ENCODE measurements at places on chromosomes 13 and 19.

GRCh38 chr13:40409278-40409677, 257.2 kb downstream of the FOXO1 start:
- DNase-seq: no peak

DNA sequence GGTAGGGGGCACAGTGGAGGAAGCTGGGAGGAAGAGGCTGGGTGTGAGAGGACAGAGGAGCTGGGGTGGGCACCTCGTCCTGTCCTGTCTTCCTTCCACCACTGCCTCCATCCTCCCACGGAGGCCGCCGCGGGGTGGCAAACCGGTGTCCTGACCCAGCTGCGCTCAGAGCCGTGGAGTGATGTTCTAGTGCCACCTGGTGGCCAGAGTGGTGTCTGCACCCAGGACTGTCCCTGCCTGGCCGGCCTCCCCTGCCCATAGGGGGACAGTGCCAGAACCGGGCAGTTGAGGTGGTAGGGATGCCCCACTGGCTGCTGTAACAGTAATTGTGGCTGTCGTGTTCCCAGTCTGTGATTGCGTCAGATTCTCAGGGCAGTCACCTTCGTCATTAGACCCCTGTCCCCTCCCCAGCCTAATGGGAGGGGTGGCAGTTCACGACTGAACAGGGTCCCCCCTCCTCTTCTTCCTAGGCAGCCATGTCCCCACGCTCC, 11.1 kb upstream of the ARRDC2 start:
- DNase-seq: peak; percentile 57

DNA sequence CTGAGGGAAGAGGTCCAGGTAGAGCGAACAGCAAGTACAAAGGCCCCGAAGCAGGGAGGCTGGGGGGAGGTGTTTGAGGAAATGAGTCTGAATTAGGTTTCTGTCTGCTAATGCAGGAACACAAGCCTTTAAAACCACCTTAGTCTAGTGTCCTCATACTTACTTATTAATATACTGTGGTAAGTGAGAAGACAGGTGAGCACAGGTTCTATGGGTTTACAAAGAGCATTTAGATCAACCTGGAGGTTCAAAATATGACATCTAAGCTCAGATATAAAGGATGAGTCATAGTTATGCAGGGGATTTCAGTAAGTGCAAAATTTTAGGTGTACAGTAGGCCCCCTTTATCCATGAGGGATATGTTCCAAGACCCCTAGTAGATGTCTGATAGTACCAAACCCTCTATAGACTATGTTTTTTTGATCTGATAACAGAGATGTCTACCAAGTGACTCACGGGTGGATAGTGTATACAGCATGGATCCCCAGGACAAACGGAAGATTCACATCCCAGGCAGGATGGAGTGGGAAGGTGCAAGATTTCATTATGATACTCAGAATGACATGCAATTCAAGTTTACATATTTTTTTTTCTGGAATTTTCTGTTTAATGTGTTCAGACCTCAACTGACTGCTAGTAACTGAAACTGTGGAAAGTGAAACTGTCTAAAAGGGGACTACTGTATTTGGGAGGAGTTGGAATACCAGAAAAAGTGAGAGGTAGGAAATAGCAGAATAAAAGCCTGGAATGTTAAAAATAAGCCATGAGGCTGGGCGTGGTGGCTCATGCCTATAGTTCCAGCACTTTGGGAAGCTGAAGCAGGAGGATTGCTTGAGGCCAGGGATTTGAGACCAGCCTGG, 18.2 kb upstream of the MED4 start:
- DNase-seq: no peak

GRCh38 chr13:35499196-35499662, 22.7 kb upstream of the MAB21L1 start:
- no peak for DNase-seq

GRCh38 chr13:32528358-32528757, 10.2 kb downstream of the N4BP2L2 start:
- DNase-seq: no peak

DNA sequence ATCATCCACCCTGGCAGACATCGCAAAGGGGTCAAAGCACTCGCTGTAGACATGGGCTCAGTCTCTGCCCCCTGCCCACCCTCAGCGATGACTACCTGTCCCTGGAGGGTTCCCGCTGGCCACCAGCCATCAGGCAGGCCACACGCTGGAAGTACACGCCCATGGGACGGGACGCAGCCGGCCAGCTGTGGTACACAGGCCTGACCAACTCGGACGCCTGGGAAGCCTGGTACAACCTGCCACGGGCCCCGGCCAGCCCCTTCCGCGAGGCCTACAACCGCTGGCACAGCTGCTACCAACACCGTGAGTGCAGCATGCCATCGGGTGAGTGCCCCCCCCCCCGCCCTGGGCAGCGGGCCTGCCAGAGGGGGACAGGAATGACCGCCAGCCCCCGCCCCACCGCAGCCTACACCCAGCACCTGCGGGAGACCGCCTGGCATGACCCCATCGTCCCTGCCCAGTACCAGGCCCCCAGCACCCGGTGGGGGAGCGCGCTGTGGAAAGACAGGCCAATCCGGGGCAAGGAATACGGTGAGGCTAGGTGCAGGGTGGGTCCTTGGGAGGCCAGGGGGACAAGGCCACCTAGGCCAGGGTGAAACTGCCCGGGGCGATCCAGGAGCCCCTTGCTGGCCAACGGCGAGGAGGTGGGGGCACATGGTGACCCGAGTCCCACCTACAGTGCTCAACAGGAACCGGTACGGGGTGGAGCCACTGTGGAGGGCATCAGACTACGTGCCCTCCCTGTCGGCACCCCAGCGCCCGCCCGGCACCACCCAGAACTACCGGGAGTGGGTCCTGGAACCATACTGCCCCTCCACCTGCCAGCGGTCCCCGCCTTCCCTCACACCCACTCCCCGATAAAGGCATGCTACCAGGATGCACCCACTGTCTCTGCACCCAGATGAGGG, 4.4 kb downstream of the TEKTIP1 start:
- no peak for DNase-seq

DNA sequence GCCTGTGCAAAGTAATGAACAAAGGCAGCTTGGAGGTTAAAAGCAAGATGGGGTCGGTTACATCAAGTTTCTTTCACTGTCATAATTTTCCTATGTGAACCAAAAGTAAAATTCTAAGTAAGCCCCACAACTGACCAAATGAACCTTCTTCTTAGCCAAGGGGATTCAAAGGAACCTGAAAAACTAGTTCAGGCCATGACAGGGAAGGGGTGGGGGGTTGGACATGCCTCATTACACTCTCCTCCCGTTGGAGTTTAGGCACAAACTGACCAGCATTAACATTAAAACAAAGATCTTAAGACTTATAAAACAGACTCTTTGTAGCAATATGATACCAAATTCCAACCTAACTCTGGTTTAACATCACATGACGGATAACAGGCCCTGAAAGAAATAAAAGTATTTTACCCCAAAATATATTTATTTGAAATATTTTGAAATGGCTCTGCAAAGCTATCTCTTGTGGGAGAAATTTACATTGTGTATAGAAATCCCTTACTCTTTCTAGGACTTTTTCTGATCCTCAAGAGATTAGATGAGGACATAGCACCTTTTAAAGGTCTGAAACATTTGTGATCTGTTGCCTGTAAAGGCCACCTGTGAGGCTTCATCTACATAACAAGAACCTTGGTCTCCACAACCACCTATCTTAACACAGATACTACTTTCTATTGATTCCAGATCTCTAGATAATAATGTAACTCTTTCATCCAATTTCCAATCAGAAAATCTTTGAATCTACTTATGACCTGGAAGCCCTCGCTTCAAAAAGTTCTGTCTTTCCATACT, 1829.0 kb upstream of the MIR17HG start:
- no peak for DNase-seq

DNA sequence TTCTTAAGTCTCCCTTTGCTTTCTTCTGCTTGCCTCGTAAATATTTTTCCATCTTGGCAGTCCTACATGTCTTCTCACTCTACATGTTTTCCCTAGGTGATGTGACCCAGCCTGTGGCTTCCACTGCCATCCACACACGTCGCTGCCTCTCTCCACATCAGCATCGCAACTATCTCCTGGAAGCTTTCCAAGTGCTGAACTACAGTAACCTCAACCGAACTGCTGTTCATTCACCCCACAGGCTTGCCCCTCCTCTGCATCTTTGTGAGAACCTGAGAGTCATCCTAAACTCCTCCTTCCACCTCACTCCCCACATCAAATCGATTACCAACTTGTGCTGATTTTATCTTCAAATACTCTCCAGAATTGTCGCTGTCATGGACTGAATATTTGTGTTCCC, 41.2 kb upstream of the USPL1 start:
- DNase-seq: no peak

Data from AG10803 (cell line).